ENCODE measurements at places on chromosomes 4 and X.

DNA sequence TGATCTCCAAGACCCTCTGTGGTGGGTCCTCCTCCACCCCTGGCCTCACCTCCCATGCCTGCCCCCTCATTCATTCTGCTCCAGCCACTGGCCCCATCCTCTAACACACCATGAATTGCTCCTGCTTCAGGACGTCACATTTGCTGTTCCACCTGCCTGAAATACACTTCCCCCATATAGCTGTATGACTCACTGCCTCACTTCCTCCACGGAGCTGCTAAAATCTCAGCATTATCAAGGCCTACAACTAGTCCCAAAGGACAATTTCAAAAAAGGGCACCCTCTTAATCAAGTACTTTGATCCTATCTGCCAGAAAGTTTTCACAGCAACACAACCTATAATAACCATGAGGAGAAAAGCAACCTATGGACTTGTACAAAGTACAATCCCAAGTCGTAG, 43.6 kb upstream of the PHOX2B start:
- DNase-seq = no peak

- no peak for DNase-seq
These were observed 586.1 kb downstream of the FSTL5 start for GRCh38 chr4:161577579-161578301.

- DNase-seq = no peak
These were observed 445.4 kb downstream of the BCOR start for GRCh38 chrX:39652336-39652735.

DNA sequence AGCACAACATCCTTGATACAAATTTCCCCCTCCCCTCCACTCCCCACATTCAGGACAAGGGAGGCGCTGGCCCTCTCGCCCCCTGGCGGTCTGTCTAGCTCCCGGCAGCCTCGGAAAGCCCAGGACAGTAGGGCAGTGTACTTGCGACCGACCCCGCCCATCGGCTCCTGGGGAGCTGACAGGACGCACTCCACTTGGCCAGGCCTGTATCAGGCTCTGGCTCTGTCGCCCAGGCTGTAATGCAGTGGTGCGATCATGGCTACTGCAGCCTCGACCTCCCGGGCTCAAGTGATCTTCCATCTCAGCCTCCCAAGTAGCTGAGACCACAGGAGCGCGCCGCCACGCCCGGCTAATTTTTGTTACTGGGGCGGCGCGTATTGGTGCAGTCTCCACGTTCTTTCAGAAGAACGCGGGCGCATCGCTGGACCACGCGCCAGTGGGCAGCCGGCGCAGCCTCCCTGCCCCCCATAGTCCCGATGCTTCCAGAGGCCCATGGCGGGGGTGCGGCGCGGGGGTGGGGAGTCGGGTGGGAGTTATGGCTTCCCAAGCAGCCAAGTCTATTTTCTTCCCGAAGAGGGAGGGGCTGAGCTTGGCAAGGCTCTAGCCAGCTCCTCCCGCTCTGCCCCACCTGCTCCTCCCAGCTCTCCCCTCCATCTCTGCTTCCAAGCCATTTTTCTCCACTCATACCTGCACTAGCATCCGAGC, 7.8 kb upstream of the AKAP14 start:
- DNase-seq = peak; percentile 64

DNA sequence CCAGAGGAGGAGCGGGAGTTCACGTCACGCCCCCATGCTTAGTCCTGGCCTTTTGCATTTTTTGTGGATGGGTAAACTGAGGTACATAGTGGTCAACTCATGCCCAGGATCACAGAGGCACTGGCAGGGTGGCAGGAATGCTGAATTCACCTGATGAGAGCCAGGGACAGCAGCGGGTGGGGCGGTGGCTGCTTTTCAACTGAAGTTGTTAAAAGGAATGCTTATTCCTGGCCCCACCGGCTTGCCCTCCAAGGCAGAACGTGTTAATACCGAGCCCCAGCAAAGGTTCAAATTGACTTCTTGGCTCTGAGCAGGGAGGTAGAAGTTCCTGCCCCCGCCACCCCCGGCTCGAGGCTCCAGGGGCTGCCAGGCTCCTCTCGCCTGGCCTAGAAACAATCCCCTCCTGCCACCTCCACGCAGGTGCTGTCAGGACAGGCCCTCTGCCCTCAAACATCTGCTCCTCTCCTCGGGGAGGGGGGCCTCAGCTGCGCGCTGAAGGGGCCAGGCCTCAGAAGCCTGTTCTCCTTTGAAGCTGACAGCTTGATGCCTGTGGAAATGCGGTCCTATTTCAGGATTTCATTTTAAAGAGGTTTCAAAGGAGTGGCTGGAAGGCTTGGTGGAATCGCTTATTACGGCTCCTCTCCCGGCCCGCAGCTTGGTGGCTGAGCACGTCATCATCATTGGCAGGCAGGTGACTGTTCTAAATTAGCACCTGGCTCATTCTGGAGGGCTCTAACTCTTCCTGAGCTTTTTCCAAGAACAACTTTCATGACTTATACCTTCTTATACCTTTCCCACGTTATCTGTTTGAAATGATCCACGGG, 93.0 kb downstream of the PHKA2 start:
- DNase-seq = no peak

DNA sequence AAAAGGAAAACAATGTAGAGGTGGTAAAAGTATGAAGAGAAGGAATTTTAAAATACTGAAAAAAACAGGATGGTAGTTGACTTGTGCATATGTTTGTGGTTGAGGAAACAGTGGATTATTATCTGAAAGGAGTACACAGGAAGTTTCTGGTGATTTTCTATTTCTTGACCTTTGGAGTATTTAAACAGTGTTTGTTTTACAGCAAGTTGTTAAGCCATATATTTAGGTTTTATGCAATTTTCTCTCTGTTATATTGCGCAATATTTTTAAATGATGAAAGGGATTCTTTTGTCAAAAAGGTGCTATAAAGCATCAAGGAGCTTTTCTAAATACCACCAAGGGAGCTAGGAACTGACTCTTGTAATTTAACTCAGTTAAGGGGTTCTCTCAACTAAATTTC, 343.1 kb upstream of the MAOA start:
- no peak for DNase-seq

GRCh38 chr4:42123071-42123644, 29.3 kb downstream of the BEND4 start:
- no peak for DNase-seq

GRCh38 chrX:119398587-119398973, 556 bp upstream of the SLC25A43 start:
- DNase-seq = peak; percentile 22

GRCh38 chr4:53355930-53356521, 9.8 kb downstream of the SCFD2 start:
- DNase-seq = no peak

- DNase-seq = no peak
These were observed 7.2 kb downstream of the TCEAL3 start for GRCh38 chrX:103614999-103615398.

- DNase-seq = no peak
These were observed 6.8 kb downstream of the HTT-AS start for GRCh38 chr4:3067473-3068001.

DNA sequence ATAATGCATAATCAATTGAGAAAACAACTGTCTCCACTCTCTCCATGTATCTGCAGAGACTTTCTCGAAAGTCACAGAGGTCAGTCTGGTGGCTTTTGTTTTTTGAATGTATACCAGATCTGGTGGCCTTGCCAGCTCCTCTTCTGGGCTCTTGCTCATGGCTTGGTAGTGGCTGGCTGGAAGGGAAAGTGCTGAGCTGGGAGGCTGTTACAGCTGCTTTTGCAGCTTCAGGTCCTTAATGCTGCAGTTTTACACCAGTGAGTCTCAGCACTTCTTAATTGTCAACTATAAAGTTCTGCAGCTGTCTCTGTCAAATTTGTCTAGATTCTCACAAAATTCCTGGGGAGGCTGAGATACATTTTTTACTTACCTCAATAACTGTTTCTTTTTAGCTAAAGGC, 390.0 kb downstream of the GRXCR1 start:
- no peak for DNase-seq

DNA sequence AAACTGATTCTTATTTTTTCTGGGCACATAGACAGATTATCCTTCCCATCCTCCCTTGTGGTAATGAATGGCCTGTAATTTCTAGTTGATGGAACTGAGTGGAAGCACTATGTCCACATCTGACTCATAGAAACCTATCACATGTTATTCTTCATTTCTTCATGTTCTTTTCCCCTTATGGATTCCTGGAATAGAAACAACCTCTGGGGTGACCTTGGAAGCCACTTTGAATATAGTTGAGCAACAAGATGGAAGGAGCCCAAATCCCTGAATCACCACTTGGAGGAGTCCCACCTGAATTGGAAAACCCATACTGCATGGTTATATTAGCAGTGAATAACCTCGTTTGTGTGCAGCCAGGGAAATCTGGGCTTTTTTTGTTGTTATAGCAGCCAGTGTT, 137.8 kb downstream of the MID1IP1 start:
- DNase-seq = peak; percentile 74
